Activated T-cell treated with anti-CD3 and anti-CD28 coated beads for 1 hour (primary cell): ENCODE measurements at places on chromosomes 4 and X.

DNA sequence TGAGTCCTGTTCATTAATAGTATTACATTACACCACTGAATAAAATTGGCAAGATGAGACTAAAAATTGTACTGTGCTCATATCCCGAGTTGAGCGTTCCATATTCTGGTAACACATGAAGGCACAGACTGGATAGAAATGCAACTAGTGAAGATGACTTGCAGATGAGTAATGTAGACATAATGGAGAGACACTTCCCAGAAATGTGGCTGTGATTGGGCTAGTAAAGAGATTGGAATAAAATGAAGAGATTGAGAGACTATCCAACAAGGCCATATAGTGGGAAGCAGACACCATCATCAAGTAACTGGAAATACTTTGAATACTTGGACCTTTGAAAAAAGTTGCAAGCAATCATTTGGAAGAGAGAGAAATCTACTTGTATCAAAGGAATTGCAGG, 77.3 kb downstream of the DCAF8L1 start:
- DNase-seq, result no peak

GRCh38 chr4:135382280-135382959, 1180.8 kb upstream of the PABPC4L start:
- DNase-seq, result no peak

DNA sequence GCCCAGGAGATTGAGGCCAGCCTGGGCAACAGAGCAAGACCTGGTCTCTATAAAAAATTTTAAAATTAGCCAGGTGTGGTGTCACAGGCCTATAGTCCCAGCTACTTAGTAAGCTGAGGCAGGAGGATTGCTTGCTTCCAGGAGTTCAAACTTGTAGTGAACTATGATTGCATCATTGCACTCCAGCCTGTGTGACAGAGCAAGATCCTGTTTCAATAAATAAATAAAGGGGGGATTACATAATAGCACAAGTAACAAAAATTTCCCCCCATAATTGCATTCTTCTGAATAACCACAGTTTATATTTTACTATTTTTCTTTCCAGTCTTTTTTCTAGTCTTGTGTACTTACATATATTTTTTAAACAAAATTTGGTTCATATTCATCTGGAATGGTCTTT, 135.6 kb downstream of the CHIC2 start:
- DNase-seq, result no peak

DNA sequence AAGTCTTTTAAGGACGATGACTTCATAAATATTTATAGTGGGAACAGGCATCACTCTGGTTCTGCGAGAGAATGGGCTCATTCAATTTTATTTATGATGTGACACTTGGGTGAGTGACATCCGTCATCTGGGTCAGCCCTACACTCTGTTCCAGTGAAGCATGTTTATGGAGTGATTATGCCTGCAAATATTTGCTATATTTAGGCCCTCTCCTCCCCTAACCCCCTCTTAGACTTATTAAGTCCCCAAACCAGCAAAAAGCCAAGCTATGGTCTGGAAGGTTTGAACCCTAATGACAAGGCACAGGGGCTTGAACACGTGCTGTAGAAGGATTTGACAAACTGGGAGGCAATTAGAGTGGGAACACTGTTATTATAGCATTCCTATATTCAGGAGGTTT, 55.9 kb downstream of the C4orf51 start:
- no peak for DNase-seq

DNA sequence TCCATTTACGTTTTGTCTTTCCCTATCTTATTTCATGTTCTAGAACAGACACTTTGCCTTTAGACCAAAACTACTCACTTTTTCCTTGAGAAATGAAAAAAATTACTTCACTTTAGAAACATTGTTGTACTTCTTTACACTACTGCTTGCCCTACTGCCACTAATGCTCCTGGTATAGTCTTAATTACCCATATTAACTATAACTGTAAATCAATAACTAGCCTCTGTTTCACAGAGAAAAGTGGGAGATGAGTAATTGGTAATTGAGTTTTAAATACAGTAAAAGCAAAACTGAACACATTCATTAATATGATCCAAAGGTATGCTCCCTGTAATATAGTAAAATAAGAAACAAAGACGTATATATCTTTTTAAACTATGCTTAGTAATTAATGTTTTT, 111.1 kb upstream of the JADE1 start:
- no peak for DNase-seq

DNA sequence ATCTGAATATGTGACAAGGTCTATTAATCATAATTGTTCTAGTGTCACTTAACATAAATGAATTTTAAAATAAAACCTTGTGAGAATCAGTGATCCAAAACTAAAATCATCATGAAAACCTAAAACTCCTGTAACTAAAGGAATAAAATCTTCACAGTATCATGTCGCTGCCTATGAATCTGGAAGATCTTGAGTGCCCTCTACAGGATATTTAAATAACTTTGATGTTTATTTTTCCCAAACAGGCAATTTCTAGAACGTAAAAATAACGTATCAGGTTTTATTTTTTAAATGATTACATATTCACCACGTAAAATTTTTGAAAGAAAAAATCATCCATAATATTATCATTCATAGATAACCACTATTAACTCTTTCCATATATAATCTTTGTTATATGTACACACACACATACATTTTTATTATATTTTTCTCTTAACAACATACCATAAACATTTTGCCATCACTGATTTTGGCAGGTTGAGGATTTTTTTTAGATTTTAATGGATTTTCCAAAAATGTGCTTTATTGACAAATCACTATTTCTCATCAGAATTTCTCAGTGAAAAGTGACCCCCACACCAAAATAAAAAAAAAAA, 79.6 kb downstream of the COMMD8 start:
- no peak for DNase-seq

DNA sequence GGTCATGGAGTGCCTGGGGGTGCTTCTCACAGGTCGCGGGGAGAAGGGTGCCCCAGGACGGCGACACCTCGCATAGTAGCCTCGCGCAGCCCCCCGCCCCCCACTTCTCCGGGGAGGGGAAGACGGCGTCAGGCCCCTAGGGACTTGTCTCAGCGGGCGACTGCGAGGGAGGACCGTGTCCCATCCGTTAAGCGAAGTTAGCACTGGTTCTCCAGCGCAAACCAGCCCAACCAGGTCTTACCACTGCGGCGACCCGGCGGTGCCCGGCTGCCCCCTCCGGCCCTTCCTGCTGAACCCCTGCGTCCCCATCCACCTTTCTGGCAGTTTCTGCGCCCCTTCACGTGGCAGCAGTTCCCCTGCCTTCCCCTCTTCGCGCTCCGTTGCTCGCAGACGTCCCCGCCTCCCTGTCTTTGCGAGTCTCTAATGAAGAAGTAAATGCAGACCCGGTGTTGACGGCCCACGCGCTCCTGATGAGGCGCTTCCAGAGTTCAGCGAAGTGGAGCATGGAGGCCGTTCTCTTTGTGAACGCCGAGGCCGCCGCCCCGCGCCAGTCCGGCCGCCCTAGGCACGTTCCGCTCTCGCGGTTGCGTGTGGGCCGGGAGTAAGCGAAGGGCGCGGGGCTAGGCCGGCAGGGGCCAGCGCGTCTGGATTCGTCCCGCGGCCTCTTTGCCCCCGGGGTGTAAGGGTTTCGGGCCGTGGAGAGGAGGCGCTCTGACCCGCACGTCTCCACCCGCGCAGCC, 3.0 kb downstream of the SLIT2 start:
- no peak for DNase-seq

DNA sequence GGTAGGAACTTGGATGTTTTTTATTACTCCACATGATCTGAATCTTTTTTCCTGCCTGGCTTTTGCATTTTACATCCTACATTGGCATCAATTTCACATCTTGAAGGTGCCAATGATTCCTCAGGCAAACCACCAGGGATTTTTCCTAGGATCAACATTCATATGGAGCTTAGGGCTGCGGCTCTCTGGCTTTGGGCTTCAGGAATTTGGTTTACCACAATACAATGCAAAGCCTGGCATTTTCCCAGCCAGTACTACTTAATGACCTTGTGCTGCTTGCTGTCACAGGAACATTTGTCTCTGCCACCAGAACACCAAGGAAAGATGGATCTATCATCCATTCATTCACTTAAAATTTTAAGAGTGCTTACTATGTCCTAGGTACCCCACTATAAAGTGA, 180.7 kb downstream of the PDGFC start:
- DNase-seq, result no peak

- DNase-seq, result no peak
Measured at GRCh38 chrX:98068024-98068580, 1184.4 kb downstream of the RPA4 start.

DNA sequence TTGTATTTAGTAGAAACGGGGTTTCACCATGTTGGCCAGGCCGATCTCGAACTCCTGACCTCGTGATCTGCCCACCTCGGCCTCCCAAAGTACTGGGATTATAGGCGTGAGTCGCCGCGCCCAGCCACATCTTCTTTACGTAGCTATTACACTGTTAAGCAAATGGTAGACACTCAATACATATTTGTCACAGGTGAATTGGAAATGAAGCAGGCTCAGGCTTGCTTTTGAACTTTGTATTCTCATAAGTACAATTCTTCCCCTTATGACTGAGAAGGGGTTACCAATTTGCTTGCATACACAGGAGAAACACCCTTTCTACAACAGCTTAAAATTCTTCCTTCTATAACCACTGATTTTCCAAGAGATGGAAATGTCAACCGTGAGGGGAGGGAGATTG, 787 bp upstream of the SRPX2 start:
- no peak for DNase-seq

DNA sequence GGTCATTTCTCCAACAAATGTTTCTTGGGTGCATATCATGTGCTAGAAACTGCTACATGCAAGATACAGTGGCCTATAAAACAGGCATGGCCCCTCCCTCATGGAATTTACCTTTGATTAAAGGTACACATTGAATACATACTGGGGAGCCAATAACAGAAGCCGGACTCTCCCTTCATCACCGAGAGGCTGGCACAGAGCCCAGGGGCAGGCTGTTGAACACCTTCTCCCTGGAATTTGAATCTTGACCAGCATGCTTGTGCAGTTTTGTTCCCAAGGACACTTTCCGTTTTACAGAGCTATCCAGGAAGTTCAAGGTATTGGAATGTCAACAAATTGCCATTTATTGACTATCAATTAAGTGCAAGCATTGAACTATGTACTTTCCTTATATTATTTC, 33.2 kb downstream of the PPARGC1A start:
- DNase-seq, result no peak

GRCh38 chr4:141684785-141685184, 48.4 kb downstream of the IL15 start:
- DNase-seq, result no peak

DNA sequence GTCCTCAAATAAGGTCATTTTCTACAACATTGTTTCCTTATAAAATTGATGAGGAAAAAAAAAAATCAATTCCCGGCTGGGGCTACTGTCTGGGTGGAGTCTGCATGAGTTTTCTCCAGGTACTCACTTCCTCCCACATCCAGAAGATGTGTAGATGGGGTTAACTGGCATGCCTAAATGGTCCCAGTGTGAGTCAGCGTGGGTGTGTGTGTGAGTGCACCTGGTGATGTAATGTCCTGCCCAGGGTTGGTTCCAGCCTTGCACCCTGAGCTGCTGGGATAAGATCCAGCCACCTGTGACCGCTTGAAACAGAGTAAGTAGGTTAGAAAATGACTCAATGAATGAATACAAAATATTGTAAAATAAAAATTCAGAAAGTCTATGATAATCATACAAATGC, 11.1 kb downstream of the USP26 start:
- no peak for DNase-seq

DNA sequence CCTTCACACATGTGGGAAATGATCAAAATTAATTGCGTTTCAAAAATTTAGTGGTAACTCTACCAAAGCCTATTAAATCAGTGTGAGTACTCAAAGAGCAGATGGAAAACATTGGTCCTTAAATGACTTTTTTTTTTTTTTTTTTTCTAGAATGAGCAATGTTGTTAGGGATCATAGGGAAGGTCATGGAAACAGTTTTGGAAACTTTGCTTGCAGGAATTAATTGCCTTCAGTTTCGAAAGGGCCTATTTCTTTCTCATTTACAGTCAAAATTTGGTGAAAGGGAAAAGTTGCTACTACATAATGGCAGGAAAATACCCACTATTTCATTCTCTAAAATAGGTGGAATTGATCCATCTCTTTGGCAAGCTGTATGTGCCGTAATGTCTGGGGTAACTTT, 160.9 kb downstream of the RTL9 start:
- DNase-seq, result no peak

DNA sequence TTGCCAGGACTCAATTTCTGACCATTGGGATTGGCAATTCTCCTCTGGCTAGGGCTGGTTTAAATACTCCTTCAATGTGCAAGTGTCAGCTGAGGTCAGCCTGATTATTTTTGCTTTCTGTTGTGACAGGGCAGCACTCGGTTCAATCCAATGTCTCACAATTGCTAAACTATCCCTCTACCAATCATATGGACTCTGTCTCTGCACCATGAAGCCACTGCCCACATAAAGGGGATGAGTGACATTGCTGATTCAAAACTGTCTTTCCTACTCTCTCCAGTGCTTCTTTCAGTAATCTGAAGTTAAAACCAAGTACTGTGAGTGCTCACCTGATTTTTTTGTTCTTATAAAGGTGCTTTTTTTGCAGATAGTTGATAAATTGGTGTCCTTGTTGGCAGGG, 1030.7 kb downstream of the GLUD2 start:
- DNase-seq, result no peak

DNA sequence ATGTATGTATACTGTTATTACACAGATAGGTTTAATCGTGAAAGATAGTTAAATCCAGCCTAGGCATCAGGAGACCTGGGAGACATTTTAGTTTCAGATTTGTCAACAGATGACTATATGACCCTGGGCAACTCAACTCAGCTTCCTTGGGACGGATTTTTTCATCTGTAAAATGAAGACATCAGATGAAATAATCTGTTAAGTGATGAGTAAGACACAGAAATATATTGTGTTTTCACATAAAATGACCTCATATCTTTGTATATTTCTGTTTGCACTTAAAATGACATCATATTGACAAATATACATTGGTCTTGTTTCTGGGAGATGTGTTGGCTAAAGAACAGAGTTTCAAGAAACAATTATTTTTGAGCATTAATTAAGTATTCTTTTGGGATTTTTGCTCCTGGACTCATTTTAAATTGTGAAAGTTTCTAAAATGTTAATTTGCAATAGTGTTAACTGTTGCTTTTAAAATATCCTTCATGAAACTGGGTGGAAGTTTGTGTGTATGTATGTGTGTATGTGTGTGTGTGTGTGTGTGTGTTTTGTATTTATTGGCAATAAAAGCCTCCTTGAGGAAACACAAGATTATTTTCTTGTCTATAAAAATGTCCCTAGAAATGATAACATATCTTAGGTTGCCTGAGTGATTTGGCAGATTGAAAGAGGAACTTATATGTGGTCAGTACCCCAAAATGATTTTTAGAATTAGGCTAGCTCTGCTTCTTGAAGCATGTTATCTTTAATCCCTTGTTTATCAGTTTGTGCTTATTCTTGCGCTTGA, 29.1 kb upstream of the MMAA start:
- DNase-seq, result no peak

DNA sequence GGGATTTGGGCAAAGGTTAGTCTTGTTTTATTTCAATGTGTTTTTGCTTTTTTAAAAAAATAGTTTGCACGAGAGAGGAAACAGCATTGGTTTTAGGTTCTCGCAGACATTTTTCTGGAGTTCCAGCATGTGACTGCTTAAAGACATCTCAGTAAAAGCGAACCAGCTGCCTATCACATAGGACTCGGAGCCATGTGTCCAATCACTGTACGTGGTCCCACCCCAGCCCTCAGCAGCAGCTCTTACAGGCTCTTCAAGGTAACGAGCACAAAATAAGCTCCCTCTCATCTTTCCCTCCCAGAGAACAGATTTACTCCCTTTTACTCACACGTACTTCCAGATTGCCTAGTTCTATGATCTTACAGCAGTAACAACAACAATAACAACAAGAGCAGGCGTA, 68.7 kb downstream of the MCF2 start:
- no peak for DNase-seq
